ENCODE measurements at places on chromosomes 4 and X.

DNA sequence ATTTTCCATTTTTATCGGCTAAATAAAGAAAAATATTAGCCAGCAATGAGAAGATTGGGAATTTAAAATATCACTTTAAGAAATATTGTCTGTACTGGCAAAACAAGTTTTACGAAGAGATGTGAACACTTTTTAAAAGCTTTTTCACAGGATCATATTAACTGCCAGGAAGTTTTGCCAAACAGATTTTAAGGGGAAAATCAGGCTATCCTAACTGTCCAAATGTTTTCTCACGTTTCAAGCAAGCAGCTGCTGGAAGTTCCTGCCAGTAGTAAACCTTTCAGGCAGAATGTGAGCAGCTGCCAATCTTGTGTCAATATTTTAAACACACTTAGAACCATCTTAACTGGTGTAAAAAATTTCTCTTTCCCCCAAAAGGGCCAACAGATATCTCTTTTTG lies 101.1 kb downstream of the ADGRL3 start:
- DNase-seq = no peak

DNA sequence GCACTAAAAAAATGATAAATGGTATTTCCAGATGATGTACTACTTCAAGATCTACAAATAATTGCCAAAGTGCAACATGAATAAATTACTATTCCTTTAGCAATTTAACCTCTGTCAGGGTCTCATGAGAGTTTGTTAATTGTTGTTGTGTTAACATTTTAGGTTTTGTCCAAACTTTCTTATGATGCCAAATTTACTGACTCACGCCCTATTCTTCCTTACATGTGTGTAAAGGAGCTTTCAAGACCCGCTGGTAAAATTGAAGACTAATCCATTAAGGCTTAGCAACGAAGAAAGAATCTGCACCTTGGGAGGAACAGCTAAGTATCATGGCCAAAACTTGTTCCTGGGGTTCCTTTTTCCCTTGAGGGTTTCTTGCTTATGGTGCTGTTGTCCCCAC lies 252.7 kb upstream of the JADE1 start:
- no peak for DNase-seq

DNA sequence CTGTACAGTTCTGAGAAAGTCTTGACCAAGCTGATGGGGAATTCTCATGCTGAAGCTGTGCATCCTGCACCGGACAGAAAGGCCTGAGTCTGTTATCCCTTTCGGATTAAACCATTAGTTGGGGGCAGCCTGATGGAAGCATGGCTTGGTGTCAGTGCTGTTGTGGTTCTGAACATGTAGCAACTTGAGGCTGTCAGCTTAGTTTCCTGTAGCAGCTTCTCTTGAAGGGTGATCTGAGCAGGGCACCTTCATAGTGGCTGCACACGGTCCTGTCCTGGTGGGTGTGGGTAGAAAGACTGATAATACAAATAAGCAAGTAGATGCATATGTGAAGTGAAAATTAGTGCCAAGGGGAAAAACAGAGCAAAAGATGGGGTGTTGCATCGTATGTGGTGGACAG lies 11.7 kb downstream of the KIAA0232 start:
- DNase-seq = no peak

DNA sequence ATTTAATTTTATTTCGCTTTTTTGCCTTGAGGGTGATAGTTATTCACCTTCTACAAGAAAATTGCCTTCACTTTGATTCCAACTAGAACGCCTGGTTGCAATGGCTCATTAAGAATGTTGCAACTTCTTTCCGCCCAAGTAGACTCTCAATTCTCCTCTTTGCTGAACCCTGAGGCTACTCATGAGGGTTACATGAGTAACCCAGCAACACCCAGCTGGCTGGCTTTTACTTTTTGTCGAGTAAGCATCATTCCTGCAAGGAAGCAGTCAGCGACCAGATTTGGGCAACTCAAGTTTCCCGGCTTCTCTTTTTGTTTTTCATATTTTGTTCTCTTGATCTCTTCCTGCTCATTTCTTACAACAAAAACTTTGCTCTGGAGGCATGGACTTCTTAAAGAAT lies 495.4 kb downstream of the PACRGL start:
- DNase-seq = no peak

DNA sequence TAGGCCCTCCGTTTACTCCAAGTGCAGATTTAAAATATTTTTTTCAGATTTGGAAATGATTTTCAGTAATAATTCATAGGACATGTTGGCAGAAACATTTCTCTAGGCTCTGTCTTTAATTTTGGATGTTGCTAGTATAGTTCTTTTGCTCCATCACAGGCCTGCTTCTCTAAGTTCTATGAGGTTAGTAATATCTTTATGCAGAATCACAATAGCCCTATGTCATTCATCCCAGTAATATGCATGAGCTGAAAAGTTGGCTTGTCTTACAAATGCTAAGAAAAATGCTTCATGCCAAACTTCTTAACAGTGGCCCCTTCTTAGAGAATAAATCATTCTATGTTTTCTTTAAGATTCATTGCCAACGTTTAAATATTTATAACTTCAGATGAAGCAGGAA lies 148.3 kb upstream of the TLL1 start:
- DNase-seq = no peak

GRCh38 chr4:74543983-74544382 lies 99.0 kb downstream of the AREG start:
- no peak for DNase-seq

GRCh38 chr4:6121276-6121850 lies 79.0 kb downstream of the JAKMIP1 start:
- DNase-seq = no peak

DNA sequence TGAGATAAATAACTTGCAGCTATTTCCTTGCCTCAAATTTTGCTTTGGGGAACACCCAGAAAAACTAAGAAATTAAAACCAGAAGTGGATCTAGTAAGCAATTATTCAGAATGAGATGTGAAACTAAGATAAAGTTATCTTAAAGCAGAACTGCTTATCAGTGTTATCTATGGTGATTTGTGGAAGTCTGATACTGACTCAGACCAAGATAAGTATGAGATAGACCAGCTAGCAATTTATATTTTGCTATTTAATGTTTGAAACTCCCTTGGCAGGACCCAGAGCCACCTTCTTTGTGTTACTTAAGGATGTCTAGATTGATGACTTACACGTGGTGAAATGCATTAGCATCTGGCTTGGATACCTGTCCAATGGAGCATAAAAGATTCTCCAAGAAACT lies 368.1 kb downstream of the EPHA5 start:
- no peak for DNase-seq

- no peak for DNase-seq
Observed at GRCh38 chrX:155086202-155086840, 15.0 kb downstream of the BRCC3 start.

GRCh38 chrX:138710866-138711341 lies 613 bp downstream of the FGF13 start:
- no peak for DNase-seq

- no peak for DNase-seq
Observed at GRCh38 chr4:55169352-55169961, 44.1 kb upstream of the KDR start.

- DNase-seq = no peak
Observed at GRCh38 chrX:48578661-48579128, 4.4 kb downstream of the RBM3 start.

DNA sequence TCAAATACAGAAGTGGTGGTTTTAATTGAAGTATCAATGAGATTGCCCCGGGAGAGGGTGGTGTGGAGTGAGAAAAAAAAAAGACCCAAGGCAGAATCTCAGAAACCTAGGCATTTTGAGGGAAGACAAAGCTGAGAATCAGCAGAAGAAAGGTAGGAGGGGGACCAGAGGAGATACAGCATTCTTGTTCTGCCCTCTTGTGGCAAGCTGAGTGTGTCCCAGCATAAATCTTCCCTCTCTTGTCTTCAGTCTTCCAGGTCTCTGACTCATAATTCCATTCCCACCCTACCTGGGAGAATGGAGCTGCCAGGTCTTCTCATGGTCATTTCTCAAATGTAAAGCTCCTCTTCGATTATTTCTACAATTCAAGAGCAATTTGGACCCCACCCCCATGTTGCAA lies 32.7 kb upstream of the MAGED1 start:
- no peak for DNase-seq

DNA sequence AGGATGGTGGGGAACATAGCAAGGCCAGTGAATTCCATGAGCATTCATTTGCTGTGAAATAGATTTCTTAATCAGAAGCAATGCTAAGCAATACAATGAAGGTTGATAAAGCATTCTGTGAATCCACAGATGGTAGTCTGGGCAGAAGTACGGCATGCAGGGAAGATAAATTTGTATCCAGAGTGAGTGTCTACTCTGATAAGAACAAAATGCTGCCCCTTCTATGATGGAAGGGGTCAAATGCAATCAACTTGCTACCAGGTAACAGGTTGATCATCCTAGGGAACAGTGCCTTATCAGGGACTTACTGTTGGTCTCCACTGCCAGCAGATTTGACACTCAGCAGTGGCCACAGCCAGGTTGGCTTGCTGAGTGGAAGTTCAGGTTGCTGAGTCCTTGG lies 189.4 kb downstream of the MAB21L2 start:
- no peak for DNase-seq

- no peak for DNase-seq
Observed at GRCh38 chr4:83114576-83114975, at the start of gene PLAC8. Gene PLAC8, minus strand, starts transcription at chr4:83114729. Its CDS starts 6,808 bp downstream, at chr4:83107921.

DNA sequence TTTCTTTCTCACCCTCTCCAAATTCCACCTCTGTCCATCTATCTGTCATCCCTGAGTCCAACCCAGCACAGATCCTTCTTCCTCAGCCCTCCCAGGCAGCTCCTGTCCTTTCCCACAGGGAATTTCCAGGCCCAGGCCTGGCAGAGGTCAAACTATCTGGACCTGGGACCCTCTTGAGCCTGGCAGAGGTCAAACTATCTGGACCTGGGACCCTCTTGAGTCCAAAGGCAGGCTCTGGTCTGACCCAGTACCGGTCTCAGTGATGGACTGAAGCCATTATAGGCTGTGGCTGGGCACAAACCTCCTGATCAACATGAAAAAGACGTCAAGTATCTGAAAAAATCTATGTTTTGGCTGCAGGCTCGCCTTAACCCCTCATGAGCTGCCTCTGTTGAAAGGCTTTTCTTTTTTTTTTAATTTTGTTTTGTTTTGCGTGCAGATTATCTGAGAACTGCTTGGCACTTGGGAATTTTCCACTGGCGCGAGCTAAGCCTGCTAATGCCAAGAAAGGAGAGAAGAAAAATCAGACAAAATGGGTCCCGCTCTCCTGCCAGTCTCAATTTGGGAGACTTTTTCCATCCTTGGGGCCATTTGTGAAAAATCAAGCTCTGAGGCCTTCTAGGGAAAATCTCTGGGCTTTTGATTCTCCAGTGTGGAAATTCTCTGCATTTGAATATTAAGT lies 31.2 kb downstream of the MSX1 start:
- DNase-seq = no peak

DNA sequence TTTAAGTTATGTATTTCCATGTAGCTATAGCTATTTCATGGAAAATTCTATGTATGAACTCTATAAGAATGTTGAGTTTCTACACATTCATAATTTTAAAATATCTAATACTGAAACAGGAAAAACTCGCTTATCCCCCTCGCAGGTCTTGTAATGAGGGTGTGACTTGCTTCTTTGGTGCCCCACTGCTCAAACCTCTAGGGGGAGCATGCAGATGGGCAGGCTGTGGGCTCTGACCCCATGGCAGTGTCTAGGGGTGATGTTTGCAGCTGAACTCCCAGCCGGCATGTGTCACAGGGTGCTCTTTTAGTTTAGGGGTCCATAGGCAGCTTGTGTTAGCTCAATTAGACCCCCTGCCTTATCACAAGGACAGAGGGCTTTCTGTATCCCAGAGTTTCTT lies 1825.7 kb upstream of the ADGRL3 start:
- DNase-seq = no peak

DNA sequence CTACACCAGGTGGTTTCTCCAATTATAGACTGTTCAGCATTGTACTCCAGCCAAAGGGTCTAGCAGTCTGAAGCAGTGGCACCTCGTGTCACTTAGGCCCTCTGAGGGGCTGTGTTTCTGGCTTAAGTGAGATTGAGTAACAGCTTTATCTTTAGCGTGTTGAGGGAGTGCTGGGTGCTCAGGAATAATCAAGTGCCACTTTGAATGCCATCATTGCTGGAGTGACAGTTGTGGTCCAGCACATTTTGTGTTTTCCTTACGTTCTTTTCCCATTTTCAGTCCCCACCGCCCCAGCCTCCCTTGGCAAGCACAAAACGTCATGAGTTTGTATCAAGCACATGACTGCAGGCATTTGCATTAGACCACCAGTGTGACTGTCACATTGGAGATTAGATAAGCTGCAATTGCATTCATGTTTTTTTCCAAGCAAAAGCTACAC lies 58.7 kb downstream of the FNIP2 start:
- DNase-seq = no peak

- DNase-seq = no peak
Observed at GRCh38 chr4:3257103-3257555, 8.2 kb downstream of the MSANTD1 start.

DNA sequence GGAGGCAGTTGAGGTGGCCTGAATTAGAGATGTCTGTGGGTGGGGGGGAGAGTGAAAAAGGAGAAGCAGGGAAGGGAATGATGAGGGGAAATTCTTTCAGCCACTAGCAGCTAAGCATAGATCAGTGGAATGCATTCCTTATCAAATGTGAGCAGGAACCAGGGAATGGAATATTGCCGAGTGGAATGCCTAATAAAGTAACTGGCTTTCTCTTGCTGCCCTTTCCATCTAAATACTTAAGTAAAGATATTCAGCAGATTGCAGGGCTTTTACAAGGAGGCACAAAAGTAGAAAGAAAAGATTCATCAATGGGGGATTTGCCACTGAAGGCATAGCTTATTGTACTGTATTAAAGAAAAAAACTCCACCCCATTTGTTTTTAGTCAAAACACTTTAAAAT lies 263.0 kb upstream of the RPS6KA3 start:
- DNase-seq = no peak

DNA sequence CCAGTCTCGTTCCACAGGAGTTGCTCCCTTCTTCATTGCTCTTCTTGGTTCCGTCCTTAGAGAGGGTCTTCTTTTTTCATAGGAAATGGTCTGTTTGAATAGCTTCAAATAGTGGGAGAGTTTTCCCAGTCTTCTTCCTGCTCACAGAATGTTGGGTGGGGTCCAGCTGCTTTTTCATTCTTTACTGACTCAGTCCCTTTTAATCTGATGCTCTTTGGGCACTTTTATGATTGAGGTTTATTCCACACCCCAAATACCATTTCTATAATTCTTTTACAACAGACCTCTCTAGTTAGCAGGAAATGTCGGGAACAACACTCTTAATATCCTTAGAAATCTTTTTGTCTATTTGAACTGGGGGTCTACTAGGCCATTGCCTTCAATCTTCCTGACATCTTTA lies 239.5 kb downstream of the PRDM5 start:
- DNase-seq = no peak

- no peak for DNase-seq
Observed at GRCh38 chrX:154019061-154019621, 561 bp downstream of the IRAK1 start.

DNA sequence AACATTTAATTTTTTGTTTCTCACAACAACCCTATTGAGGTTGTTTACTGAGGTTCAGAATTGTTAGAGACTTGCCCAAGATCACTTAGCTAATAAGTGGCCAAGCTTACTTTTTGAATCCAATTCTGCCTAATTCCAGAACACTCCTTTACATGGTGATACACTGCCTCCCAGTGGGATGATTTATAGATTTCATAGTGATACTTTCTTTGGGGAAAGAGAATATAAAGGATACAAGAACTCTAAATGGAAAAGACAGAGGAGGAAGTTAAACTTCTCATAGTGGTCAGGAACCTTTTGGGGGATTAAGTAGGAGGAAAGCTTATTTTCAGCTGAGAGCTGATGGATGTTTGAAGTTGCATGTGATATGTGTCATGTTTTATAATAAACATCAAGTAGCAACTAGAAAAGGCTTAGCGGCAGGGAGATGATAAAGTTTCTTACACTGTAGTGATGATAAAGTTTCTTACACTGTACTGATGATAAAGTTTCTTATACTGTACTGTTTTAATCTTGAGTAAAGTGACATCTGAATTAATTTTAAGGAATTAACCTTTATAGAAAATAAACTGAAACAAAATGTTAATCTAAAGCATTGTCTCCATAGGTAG lies 15.3 kb downstream of the STAG2 start:
- no peak for DNase-seq

Data from activated CD8-positive, alpha-beta memory T cell treated with anti-CD3 and anti-CD28 coated beads for 48 hours (primary cell).